ENCODE measurements at places on chromosomes 3 and 15.

GRCh38 chr15:82951472-82952157 is 905 bp downstream of the HOMER2 start:
- no peak for DNase-seq

DNA sequence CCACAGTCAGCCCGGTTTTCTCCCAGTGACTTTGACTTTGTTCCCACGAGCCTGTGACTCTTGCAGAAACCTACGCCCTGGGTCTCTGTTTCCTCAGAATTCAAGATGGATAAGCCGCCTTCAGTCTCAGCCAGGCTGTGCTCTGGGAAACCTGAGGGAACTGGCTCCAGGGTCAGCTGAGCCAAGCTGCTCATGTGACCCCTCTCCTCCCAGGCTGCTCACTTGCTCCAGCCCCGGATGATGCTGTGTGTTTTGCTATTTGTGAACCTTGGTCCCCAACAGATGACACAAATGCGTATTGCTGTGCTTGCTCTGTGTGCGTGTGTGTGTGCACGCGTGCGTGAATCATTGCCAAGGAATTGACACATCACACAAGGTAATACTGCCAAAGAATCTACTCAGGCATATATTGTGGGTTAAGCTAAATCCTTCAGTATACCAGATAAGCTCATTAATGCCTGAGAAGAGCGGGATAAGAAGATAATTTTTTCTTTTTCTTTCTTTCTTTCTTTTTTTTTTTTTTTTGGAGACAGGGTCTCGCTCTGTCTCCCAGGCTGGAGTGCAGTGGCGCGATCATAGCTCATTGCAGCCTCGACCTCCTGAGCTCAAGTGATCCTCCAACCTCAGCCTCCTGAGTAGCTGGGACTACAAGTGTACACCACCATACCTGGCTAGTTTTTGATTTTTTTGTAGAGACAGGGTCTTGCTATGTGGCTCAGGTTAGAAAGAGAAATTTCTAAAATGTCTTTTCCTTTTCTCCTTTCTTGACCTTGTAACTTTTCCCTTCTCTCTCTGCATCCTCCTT is 29.2 kb upstream of the UMPS start:
- no peak for DNase-seq

DNA sequence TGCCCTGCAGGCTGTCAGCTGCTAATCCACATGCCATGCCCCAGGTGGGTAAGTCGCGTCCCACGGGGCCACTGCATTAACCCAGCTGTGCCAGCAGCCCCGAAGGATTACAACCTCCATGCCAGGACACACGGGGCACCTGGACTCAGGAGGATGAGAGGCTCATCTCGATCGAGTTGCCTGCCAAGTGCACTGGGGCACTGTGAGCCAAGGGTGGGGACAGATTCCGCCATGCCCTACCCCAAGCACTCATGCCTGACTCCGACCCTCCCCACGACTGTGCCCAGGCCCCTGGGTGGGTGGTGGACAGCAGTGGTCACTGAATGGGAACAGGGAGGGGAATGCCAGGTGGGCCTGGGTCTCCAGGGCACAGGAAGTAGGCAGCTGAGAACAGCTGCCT is 20.7 kb upstream of the SNRPA1 start:
- no peak for DNase-seq

DNA sequence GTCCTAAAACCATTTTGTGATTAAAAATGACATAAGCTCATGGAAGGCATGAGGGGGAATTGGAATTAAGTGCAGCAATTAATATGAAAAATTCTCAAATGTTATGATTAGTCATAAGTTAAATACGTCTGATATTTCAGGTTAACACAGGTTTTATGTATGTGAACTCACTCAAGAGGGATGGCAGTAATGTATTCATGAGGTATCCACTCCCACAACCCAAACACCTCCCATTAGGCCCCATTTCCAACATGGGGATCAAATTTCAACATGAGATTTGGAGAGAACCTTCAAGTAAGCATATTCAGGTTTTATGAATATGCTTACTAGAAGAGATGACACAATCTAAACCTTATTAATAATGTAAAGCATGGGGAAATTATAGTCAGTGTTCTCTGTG is 41.6 kb upstream of the IL20RB start:
- DNase-seq = no peak

DNA sequence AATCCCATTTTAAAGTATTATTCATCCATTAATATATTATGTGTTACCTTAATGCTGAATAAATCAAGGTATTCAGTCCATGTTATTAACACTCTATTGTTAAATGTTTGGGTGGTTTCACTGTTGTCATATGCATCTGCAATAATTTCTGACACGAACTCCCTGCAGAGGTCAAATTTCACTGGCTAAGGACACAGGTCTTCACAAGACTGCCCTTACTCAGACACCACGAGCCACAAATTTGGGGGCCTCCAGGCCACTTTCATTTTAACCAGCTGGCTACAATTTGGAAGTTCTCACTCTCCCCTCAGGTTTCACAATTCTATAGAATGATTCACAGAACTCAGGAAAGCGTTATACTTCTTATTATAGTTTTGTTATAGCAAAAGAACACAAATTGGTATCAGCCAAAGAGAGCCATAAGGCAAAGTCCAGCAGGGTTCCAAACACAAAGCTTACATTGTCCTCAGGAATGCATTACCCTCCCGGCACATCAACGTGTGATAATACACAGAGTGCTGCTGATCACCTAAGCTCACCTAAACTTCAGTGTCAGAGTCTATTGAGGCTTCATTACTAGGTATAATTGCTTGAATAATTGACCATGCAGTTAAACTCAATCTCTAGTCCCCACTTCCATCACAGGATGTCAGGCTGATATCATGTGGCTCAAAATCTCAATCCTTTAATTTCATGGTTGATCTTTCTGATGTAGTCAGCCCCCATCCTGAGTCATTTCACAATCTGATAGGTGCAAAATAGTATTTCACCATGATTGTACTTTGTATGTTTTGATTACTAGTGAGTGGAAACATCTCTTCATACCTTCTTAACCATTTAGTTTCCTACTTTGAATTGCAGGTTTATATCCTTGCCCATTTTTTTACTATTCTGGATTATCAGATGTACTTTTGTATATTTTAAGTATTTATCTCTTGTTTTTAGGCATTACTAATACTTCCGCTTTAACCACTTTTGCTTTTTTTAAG is 441.4 kb upstream of the AGTR1 start:
- no peak for DNase-seq

DNA sequence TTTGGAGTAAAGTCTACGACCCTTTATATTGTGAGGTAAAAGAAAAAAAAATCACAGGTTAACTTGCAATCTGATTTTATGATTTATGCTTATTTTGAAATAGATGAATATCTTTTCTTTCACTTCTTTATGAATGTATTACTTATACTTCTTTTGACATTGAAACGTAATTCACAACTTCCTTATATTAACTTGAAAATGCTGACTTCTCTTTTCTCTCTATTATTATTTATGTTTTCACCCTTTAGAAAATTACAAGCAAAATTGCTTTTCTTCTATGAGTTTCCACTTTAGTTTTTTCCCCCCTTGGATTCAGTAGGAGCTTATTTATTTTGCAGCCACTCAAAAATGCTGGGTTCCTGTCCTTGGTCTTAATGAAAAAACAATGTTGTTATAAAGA is 25.4 kb downstream of the ACP3 start:
- DNase-seq = no peak

DNA sequence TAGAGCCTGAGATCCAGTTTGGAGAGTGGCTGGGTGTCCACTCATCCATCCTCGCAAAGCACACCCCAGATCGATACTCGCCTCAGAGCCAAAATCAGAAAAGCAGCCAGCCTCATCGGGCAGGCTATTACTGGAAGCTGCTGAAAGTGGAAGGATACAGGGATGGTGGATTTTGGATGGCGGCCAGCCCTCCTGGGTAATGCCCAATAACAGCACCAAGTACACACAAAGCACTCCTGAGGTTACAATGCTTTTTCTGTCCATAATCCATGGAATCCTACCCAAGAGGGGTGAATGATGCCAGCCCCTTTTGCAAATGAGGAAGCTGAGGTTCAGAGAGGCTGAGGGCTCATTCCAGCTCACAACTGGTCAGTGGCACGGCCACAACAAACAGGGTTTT is 93.1 kb upstream of the SLC6A11 start:
- DNase-seq = no peak

DNA sequence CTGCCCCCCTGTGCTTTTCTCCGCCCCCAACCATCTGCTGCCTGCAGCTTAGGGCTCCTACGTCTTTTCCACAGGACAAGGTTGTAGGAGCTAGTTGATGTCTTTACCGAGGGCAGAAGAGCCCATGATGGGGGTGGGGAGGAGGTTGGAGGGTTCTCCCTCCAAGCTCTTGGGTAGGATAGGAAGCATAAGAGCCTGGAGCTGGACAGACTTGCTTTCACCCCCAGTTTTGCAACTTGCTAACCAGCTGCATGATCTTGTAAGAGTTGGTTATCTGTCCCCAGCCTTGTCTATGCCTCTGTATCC is 856 bp downstream of the ABCF3 start:
- DNase-seq = no peak

- no peak for DNase-seq
Measured at GRCh38 chr3:54520060-54520459, 397.7 kb downstream of the CACNA2D3 start.

Measured in T1000 (cell line).